ENCODE measurements at places on chromosomes 7 and 10.

- DNase-seq = no peak
These were observed 64.3 kb upstream of the ANTXRL start for GRCh38 chr10:46222364-46222935.

DNA sequence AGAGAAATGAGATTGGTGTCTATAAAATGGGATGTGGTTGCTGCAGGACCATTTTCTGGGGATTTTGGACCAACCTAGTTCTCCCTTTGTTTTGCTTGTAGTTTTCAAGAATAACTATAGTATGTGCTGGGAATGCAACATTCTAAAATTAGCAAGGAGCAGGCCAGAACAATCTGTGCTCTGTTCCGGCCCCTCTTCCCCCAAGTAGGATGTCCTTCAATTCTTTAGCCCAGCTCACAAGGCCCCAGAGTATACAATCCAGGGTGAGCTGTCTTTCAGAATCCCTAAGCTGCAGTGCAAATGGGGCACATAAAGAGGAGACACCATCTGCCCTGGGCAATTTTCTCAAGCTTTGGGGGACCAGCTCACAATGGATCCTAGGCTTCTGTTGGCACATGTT is 809.1 kb downstream of the TNS3 start:
- DNase-seq = no peak

DNA sequence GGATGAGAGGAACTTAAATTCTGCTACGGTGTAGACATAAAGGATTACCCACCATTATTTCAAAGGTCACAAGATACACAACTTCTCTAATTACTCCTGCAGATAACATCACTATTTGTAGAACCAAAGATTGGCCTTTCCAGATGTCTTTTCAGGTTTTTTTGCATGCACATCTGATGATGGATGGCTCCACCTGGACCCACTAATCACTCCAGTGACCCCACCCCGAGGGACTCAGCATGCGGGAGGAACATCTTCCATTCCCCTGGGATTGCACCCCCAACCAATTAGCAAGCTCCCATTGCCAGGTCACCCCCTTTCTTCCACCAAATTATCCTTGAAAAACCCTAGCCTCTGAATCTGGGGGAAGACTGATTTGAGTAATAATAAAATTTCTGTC is 608.9 kb downstream of the CNTNAP2 start:
- no peak for DNase-seq

DNA sequence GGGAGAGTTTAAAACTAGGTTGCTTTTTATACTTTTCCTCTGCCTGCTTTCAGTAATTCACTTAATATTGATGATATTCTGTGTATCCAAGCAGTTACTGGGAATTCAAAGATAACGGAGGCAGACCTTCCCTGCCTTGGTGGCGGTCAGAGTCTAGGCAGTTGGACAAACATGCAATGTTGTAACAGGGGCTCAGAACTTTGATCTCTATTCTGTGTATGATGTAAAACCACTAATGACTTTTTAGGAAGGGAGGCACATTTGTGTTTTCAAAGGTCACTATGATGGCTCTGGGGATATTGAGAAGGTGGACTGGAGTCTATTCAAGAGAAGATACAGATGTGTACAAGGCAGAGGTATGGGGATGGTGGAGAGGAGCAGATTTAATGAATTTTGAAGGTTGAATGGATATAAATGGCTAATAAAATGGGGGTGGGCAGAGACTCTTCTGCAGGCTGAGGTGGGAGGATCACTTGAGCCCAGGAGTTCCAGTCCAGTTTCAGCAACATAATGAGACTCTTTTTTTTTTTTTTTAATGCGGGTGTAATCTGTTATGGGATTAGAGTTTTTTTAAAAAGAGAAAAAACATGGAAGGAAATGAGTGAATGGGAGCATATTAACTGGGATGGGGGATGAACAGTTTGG is 5.7 kb upstream of the PON2 start:
- no peak for DNase-seq

DNA sequence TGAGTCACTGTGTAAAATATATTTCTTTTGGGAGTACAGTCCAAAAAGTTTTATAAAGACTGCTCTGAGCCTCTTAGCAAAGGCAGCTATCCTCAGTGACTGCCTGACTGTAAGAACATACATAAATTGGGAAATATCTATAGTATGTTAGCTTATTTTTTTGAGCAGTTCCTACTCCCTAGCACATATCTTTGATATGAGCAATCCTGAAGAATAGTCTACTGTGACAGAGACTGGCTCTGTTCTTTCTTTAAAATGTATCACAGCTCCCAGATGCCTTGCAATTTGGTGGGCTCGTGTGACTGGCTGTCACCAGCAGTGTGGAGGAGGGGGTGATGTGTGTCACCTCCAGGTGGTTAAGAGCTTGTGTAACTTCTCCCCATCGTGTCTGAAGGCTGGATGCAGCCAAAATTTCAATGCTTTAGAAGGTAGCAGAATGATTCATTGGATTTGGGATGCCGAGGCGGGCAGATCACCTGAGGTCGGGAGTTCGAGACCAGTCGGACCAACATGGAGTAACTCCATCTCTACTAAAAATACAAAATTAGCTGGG is 47.9 kb downstream of the MTERF1 start:
- no peak for DNase-seq

DNA sequence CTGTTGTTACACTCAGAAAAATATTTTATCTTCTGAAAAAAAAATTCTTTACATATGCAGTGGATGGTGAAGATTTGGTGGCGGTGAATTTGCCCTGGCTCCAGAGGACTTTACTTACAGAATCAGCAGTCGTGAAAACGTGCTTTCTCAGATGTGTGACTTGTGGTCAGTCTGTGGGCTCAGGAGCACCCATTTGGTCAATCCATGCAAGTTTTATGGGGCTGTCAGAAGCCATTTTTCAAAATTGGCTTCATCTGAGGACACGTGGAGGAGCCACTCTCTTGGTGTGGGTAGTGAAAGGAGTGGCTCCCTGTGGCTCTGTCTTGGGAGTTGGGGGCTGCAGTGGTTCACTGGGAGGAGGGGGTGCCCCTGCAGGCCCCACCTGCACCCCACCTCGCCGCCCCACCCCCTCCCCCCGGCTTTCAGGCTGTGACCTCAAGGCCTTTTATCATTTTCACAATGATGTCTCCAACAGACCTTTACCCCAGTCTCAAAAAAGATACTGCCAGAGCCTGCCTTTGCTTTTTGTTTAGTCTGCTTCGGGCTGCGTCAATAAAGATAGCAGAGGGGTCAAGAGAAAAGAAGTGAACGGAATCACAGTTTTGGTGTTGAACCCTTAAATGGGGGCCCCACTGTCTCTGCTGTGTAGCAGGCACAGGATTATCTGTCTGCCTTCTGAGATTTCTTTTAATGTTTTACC is 137.4 kb downstream of the MGMT start:
- DNase-seq = no peak

GRCh38 chr10:5573968-5574641 is 49.3 kb downstream of the CALML3 start:
- DNase-seq = no peak

GRCh38 chr10:1409392-1409791 is 327.9 kb downstream of the ADARB2 start:
- DNase-seq = no peak

GRCh38 chr7:37284805-37285231 is 163.8 kb downstream of the ELMO1 start:
- DNase-seq = no peak

GRCh38 chr10:5503477-5503835 is 4.1 kb upstream of the CALML5 start:
- DNase-seq = no peak

- DNase-seq = no peak
These were observed 51.7 kb downstream of the PROSER2 start for GRCh38 chr10:11874568-11875493.

GRCh38 chr10:117364110-117364960 is 10.9 kb downstream of the PDZD8 start:
- DNase-seq = no peak

GRCh38 chr10:103849880-103850571 is 5.3 kb downstream of the SH3PXD2A start:
- no peak for DNase-seq

DNA sequence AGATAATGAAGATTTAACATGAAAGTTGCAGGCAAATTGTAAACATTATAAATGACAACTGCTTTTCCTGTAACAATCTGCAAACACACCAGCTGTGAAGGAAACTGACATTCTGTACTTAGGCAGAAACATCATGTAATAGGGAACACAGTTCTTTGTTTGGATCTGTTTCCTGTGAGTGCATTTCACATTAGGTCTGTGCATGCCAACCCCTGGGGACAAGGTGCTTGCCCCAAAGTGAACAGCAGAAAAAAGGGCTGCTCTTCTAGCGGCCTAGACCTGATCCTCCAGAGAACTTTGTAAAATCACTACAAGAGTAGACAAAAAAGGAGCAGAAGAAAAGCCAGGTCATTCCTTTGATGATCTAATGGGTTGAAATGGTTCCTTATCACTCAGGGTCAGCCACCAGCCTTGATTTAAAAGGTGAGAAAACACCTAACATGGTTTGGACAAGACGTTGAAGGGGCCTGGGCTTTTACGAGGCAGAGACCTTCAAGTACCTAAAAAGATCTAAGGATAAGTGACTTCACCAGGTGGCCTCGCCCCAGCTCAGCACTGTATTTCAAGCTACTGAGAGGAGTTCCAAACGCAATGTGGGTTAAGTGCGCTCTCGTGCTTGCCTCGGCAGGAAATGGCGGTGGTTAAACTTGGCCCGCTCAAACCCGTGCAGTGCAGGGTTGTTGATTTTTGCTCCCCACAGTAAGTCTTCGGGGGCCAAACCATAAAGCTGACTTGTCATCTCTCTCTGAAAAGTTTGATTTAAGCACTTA is 249.7 kb downstream of the CREB5 start:
- no peak for DNase-seq

GRCh38 chr7:5349437-5350173 is 66.9 kb downstream of the SLC29A4 start:
- no peak for DNase-seq

GRCh38 chr10:126798649-126799048 is 106.6 kb upstream of the DOCK1 start:
- no peak for DNase-seq

GRCh38 chr7:155252444-155252887 is 45.2 kb upstream of the INSIG1 start:
- DNase-seq = no peak

DNA sequence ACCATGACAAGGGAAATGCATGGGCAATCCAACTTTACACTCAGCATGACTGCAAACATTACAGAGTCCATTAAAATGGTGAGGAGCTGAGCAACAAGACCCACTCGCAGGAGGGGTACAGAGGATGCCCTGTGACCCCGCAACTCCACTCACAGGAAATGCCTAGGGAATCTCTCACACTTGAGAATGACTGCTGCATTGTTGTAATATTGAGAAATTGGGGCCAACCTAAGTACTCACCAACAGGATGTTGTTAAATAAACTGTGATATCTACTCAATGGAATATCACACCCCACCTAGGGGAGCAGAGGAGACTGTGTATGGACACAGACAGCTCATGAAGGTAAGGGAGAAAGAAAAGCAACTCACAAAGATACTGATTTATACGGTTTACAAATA is 53.4 kb upstream of the CAMK2B start:
- peak; percentile 23 for DNase-seq

DNA sequence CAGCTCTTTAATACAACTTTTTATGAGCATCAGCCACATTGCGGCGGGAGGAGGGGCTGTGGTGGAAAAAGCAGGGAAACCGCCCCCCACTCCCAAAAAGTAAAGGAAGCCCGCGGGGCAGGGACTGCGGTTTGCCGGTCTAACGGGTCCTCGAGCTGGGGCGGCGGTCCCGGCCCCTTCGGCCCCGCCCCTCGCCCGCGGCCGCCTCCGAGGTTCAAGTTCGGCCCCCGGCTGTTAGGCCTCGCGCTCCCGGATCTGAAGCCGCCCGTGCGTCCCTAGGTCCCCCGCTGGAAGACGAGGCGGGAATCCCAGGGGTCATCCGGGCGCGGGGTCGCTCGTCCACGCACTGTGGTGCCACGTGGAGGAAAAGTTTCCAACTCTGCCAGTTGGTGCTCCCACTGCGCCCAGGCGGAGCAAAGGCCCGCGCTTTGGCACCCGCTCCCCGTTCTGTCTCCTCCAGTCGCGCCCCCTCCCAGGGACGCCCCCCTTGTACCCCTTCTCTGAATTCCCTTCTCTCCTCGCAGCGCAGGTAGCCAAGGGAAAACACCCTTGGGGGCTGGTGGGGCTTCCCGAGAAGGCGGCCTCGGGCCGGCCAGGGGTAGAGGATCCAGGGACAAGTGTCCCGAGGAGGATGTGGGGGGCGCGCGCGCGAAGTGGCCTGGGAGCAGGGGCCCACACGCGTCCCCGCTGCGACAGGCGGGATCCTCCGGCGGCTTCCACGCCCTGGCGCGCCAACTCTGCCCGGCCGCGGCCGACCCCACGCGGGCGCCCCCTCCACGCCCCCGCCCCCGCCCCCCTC is 798 bp upstream of the AUTS2 start:
- DNase-seq = no peak
